Esophagus squamous epithelium (tissue), 5 donors: ENCODE measurements at places on chromosomes 2 and 18.

- DNase-seq = no peak
Observed at GRCh38 chr2:216548901-216549331, 50.3 kb downstream of the RPL37A start.

DNA sequence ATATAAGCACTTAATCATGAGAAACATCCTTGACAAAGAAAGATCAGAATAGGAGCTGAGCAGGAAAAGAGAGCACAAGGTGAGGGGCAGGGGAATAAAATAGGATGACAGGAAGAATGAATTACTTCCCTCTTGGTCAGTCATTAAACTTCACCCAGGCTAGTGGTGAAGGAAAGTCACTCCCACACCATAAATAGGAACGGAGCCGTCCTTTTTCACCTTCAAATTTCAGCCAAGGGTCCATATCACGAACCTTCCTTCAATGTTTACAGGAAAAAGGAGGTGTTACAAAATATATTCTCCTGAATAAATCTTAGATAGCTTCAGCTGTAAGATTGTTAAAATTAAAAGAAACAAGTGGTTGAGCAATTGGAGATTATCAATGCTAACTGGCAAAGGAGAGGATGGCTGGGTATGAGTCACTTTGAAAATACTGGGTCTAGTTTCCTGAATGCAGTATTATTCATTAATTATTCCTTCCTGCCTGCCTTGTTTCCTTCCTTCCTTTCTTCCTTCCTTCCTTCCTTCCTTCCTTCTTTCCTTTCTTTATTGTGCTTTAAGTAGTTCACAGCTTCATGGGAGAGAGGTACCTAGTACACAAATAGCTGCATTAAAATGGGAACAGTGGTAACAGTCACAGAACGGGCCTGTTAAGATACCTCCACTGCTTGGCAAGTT lies 292.3 kb upstream of the ID2 start:
- no peak for DNase-seq

DNA sequence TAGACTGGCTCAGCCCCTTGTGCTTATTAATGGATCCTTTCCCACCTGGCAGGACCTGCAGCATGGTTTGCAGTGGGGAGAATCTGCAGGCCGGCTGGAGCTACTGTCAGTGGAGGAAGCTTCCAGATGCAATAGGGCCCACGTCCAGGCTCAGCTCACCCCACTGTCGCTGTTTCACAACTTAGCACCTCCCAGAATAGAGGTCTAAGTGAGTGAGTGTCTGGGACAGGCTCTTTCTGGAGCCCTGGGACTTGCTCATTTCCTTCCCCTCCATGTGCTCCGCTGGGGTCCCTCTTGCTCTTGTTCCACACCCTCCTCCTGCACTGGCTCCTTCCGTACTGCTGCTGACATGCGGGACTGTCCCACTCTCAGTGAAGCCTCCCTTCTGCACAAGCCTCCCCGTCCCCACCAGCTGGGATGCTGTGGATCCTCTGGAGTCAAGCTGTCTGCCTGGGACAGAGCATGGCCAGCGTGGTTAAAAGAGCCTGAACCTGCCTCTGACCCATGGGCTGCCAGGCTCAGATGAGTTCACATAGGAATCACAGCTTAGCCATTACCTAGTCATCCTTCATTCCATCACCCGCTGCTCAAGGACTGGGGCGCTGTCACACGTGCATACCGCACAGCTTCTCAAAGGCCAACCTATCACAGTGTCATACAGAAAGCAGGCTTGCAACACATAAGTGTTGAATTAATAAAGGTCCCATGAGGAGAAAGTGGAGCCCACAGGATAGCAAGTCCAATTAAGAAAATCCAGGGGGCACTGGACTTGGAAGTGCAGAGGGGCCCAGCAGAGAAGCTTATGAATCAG lies 135.9 kb downstream of the ACKR3 start:
- no peak for DNase-seq

DNA sequence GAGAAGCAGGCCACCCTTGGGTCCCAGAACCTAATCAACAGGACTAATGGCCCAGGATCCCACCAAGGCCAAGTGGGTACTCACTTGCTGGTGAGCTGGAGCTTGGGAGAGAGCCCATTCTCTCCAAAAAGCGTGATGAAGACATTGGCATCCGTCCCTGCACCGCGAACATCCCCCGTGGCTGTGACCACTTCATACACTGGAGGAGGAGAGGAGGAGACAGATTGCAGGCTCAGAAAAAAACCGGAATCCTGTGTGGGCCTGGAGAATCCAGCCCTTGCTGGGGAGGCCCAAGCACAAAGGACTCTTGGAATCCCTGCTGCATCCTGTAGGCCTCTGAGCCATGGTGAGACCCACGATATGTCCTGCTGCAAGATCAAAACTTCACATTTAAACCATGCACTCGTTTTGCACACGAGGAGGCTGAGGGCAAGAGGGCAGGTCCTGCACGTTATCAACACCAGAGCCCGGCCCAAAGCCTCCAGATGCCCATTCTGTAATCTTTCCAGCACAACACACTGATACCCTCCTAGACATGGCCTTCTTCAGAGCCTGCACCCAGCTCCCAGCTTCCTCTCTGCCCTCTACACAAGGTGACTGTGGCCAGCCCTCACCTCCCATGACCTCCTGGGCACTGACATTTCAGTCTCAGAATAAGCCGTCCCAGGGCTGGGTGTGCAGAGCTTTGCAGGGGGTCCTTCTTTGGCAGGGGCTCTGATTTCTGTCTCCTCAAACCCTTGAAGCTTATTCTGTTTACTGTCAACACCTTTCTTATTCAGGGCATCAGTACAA lies 7.8 kb downstream of the LOXHD1 start:
- no peak for DNase-seq

- DNase-seq = no peak
Observed at GRCh38 chr2:210195101-210195852, 24.1 kb upstream of the KANSL1L start.

- no peak for DNase-seq
Observed at GRCh38 chr18:78632111-78632541, 347.5 kb upstream of the SALL3 start.

- DNase-seq = no peak
Observed at GRCh38 chr2:23432531-23432930, 47.6 kb downstream of the KLHL29 start.

DNA sequence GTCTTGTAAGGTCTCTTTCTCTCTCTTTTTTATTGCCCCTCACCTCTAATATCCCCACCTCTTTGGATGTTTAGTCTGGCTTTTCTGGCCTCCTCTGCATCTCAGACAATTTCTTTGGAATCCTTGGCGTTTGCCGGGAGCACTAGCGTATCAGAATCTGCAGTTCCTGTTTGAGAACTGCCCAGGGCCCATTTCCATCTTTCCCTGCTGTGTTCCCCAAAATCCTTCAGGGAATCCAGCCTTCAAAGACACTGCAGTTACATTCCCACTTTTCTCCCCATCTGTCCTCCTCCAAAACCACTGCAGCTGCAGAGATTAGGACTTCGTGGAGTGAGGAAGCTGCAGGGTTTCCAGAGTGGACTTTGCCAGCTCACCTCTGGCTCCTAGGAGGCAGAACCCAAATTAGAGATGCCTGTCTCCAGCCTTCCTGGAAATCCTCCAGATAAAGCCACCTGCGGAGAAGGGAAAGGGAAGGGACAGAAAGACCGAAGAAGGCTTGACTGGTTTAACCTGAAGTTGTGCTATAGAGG lies 2.7 kb downstream of the VSNL1 start:
- DNase-seq = no peak

GRCh38 chr18:57904535-57904934 lies 101.4 kb upstream of the ATP8B1 start:
- no peak for DNase-seq

- DNase-seq = no peak
Observed at GRCh38 chr2:153386481-153386897, 92.1 kb downstream of the RPRM start.

- DNase-seq = no peak
Observed at GRCh38 chr2:237596520-237597195, 6.1 kb upstream of the RAB17 start.
